Cerebellar nuclear complex (tissue), 1 donor: ENCODE measurements at places on chromosomes 16 and 17.

DNA sequence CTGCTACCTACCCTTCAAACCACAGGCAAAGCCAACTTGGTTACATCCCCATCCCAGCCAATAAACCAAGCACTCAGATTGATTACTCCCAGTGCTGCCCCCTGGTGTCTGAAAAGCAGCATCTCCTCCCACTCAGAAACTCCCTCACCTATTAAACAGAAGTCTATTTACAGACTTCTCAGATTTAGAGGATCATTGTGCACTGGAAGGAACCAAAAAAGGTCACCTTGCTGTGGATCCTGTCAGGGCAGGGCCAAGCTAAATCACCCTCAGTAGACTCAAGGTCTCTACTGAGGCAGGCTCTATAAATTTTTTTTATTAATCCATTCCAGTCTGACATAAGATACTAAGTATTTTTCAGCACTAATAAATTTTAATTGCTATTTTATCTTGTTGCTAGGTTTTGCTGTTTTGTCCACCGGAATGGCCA, 17.6 kb downstream of the HIGD1B start:
- DNase-seq, result no peak

- no peak for DNase-seq
These were observed 4.5 kb downstream of the TMEM100 start for GRCh38 chr17:55717898-55718735.

DNA sequence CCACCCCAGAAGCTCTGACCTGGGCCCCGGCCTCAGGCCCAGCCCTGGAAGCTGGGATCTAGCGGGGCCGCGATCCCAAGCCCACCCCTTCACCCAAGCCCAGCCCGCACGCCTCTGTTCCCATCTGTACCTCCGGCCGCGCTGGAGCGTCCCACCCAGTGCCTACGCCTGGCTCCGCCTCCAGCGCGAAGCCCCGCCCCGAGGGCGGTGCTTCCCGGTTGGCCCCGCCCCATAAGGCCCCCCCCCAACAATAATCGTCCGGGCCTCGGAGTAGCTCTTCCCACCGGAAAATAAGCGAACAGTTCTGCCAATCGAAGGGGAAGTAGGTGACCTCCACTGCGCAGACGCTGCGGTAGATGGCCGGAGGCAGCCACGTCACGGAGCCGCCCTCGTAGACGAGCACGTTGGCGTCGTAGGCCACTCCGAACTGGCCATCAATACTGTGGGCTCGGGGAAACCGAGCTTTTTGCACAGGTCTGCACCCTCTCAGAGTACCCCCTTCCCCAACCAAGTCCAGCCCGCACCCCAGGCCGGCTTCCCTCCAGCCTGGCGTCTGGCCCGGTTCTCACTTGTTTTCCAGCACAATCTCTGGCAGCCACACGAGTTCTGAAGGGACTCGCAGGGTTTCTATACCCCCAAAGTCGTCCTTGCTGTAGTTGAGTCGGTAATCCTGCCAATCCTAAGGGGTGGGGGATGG, 1.1 kb downstream of the CHRNE start:
- no peak for DNase-seq

DNA sequence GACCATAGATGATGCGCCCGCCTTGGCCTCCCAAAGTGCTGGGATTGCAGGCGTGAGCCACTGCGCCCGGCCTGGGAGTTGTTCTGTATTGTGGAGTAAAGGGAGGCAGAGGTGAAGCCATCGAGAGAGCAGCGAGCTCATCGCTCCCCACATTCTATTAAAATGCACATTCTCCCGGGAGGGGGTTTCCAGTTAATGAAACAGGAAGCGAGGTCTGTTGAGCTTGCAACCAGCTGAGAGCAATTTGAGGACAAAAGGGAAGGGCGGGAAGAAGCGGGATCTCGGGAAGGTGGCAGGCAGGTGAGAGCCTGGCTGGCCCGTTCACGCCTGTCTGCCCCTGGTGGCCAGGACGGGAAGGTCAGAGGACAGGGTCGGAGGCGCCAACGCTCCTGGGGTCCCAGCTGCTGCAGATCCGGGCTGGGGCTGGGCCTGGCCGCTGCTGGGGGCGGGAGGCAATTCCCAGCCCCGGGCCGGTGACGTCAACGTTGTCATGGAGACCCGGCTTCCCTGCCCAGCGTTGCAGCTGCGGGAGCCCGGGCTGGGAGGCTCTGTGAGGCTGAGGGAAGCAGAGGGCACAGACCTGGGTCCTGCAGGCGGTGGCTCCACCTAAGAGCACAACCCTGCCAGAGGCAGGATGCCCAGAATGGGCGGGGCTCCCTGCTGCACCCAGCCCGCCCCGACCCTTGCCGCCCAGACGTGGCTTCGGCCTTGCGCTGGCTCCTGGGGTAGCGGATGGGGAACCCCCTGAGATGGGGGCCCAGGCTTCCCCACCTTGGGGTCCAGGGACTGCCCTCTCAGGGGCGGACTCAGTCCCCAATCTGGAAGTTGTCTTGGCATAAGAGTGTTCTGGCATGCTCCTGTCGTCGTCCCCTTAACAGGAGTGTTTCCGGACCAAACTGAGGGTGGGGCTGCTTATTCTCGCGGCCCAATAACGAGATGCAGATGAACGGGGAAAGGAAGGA, 48.7 kb upstream of the PLCG2 start:
- no peak for DNase-seq

DNA sequence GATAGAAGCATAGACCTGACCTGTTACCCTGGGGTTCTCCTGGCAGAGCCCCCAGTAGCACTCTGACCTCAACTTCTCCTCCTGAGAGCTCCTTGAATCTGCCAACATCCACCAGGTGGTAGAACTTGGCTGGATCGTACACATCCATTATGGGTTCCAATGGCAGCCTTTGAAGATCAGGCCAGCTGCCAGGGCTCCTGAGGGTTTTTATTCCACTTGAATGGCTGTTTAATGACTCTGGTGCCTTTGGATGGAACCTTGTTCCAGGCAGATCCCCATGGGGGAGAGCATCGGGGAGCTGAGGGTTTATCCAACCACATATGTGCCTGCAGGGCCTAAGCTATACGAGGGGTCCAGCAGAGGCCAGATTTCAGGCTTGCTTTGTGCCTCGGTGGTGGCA, 47.1 kb upstream of the CLEC19A start:
- DNase-seq, result no peak

- DNase-seq, result no peak
These were observed 9.8 kb downstream of the SLC12A3 start for GRCh38 chr16:56874800-56875199.

GRCh38 chr17:7235693-7236665, 1.7 kb upstream of the DVL2 start:
- no peak for DNase-seq

DNA sequence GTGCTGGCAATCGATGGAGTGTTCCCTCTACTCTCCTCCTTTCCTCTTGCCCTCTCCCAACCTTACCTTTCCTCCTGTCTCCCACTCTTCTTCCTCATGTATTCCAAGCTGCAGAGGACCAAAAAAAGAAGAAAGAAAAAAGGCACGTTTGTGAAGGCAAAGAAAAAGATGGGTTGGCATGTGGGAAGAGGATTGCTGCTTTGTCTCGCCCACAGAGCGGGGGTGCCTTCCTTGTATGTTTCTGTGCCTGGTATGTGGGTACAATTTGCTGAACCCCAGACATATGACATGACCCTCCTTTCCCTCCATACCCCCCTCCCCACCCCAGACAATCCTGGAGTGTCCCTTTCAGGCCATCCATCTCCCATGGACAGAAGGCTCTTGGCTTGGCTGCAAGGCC, 13.1 kb upstream of the CTCF start:
- no peak for DNase-seq

GRCh38 chr17:19727501-19728078, 11.2 kb upstream of the SLC47A2 start:
- DNase-seq, result no peak

DNA sequence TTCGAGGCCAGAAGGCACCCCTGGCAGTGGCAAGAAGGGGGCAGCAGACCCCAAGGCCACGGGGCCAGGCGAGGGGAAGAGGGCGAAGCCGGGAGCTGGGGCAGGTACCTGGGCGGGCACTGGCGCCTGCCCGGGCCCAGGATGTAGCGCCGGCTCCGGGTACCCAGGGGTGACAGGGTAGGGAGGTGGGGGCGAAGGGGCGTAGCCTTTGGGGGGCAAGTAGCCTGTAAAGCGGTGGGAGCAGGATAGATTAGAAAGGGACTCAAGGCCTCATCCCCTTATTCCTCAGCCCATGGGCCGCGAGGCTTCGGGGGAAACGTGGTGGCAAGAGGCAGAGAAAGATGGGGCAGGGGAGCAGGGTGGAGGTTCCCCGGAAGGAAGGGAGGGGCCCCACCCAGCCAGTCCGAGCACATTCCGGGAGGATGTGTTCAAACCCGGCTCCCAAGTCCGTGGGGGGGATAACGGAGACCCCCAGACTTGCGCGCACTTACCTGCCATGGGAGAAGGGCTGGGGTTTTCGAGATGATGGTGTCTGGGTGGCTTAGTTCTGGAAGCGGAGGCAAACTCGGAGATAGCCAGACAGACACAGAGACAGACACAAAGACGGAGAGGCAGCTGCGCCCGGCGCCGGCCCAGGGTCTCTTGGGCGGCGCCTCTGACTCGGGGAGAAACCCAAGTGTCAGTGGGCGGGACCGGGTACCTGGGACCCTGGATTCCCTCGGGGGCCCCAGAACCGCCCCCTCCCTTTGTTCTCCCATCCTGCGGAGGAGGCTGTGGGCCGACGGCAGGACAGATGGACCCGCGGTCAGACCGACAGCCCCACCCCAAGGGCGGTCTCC, 493 bp downstream of the PLSCR3 start:
- no peak for DNase-seq

GRCh38 chr17:5630434-5630833, 46.1 kb upstream of the NLRP1 start:
- no peak for DNase-seq

- DNase-seq, result no peak
These were observed 15.6 kb downstream of the CAMKK1 start for GRCh38 chr17:3877220-3877619.

GRCh38 chr17:72113751-72114150, 7.1 kb upstream of the SOX9 start:
- DNase-seq, result no peak

- DNase-seq, result no peak
These were observed 4.4 kb downstream of the UBE2I start for GRCh38 chr16:1313721-1314369.

- DNase-seq, result no peak
These were observed 31.8 kb downstream of the NDEL1 start for GRCh38 chr17:8467527-8467926.

GRCh38 chr17:7060165-7060891, 16.4 kb upstream of the SLC16A11 start:
- no peak for DNase-seq

DNA sequence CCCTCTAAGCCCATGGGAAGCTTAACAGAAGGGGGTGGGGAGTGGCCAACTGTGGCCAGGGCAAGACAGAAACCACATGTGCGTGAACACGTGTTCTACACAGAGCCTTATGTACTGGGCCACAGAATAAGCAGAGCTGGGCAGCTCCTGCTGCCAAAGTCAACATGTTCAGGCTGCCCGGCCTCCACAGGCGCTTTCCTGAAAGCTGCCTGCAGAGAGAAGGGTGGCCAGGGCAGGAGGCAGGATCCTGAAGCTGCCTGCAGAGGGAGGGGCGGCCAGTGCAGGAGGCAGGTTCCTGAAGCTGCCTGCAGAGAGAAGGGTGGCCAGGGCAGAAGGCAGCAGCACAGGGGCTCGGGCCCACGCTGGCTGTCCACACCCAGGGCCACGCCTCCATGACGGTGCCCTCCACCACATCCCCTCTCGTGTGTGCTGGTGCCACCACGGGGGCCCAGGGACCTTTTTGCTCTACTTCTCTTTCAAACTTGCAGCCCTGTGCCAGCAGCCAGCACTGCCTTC, 79.5 kb downstream of the ANKRD11 start:
- DNase-seq, result no peak

DNA sequence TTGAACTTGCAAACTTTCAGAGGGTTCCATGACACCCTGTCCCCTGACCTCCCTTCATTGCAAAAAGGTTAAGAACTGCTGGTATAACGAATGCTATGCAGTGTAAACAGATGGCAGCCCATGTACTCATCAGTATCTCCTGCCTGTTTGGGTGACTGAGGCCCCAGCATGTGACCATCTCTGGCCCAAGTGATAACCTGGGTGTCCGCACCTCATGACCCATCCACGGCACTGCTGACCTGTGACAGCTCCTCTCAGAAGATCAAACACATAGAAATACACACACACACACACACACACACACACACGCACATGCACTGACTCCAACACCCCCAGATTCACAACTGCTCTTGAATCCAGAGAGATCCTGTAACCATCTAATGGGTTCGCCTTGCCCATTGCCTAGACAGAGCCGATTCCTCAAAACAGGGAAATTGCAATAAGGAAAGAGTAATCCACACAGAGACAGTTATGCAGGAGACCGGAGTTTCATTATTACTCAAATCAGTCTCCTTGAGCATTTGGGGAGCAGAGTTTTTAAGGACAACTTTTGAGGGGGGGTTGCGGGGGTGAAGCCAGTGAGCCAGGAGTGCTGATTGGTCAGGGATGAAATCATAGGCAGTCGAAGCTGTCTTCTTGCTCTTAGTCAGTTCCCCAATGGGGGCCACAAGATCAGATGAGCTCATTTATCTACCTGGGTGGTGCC, 11.3 kb upstream of the PHOSPHO1 start:
- DNase-seq, result no peak

- DNase-seq, result no peak
These were observed 368.1 kb downstream of the ZFHX3 start for GRCh38 chr16:72679856-72680255.

DNA sequence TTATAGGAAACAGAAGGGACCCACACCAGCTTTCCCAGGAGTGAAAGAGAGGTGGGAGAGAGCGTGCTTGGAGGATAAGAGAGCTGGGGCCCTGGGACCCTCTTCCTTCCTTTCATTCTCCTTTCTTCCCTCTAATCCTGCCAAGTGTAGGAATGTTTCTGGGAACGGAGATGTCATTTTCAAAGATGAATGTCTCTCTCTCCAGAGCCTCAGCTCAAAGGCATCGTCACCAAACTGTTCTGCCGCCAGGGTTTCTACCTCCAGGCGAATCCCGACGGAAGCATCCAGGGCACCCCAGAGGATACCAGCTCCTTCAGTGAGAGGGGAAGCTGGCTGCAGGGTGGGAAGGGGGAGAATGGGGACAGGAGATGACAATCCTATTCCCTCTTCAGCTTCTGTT, 2.0 kb downstream of the FGF11 start:
- no peak for DNase-seq

- DNase-seq, result no peak
These were observed 93.8 kb downstream of the USP31 start for GRCh38 chr16:23055481-23055880.

DNA sequence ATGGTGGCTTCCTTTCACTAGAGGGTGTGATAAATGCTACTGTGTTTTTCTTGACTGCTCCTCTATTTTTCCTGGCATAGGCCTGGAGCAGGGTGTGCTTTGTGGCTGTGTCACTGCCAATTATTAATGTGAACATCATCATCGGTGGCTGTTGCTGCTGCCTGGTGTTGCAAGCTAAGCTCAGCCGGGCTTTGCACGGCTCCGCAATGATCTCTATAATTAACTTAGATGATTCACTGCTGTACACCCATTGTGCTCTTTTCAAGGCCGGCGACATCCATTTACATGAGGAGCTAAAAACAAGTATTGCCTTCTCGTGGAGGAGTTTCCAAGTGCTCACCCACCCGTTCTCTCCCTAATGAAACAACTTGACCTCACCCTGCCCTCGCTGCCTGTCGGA, 160.1 kb upstream of the IRX3 start:
- no peak for DNase-seq
